ENCODE measurements at places on chromosomes 1 and 21.

DNA sequence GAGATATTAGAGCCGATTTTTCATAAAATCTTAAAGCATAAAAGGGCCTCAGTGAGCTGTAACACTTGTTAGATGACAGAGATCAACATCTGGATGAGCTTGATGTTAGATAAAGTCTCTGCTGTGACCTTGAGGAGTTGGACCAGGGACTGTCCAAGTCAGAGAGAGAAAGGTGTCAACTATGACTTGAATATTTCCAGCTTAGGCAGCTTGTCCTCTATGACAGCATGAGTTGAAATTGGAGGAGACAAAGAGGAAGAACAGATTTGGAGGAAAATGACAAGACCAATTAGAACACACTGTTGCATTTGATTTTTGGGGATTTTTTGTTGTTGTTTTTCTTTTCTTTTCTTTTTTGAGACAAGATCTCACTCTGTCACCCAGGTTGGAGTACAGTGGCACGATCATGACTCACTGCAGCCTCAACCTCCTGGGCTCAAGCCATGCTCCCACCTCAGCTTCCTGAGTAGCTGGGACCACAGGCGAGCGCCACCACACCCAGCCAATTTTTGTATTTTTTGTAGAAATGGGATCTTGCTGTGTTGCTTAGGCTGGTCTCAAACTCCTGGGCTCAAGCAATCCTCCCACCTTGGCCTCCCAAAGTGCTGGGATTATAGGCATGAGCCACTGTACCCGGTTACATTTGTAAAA is 35.3 kb upstream of the CLIC4 start:
- DNase-seq: no peak

GRCh38 chr1:11779715-11780379 is 17.9 kb downstream of the C1orf167 start:
- DNase-seq: no peak

DNA sequence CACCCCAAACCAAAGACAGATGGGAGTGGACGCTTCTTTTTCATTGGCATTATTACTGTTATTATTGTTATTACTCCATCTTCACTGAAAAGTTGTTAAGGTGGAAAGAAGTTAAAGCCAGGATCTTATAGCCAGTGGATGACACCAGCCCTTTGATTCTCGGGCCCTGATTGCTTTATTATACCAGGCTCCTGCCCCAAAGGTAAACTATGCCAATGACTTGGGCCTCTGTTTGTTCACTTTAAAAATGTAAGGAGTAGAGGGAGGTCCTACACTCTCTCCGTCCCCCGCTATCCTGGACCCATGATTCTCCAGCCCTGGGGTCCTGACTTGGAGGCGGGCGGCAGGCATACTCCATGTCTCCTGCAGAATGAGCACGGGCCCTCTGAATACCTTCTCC is 106.8 kb downstream of the TOMM20 start:
- no peak for DNase-seq

- DNase-seq: no peak
These were observed 2.2 kb downstream of the TMEM54 start for GRCh38 chr1:32898958-32899357.

DNA sequence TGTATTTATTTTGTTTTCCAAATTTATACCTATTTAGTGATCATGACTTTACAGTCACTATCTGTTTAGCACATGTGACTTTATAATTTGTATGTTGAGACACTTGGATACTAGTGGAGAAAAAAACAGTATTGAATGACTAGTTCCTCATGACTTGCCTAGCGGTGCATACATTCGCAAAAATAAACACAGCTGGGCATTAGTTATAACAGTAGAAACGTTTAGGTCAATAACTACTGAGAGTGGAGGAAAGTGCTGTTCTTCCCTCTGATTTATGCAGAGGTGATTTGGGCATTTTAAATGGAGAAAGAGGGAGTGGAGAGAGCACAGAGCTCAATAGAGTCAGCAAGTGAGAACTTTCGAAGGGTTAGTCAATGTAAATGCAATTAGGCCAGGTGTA is 1679.0 kb upstream of the B3GALT2 start:
- DNase-seq: no peak

GRCh38 chr1:168155910-168156309 is 19.2 kb upstream of the GPR161 start:
- no peak for DNase-seq

- DNase-seq: no peak
These were observed 37.9 kb upstream of the IFFO2 start for GRCh38 chr1:18994381-18994780.

DNA sequence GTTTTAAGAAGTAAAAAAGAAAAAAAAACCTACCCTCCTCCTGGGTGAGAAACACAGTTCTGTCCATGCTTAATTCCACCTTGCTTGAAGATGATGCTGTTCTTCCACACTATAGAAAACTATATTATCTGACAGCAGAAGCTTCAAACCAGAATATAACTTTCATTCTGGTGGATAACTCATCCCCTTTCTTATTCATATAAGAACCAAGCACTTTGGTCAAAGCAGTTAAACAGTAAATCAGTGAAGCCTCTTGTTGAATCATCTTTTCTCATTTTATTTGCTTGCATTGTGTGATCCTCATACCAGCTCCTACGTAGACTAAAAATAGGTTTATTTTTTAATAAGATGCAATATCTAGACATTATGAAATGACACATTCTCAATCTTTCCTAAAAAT is 36.7 kb upstream of the PRDX6 start:
- DNase-seq: no peak

GRCh38 chr1:47660622-47661021 is 222.8 kb downstream of the FOXD2 start:
- no peak for DNase-seq

GRCh38 chr1:31327381-31327780 is 30.5 kb downstream of the ZCCHC17 start:
- DNase-seq: no peak

GRCh38 chr1:115184260-115184950 is 95.1 kb upstream of the TSPAN2 start:
- no peak for DNase-seq

DNA sequence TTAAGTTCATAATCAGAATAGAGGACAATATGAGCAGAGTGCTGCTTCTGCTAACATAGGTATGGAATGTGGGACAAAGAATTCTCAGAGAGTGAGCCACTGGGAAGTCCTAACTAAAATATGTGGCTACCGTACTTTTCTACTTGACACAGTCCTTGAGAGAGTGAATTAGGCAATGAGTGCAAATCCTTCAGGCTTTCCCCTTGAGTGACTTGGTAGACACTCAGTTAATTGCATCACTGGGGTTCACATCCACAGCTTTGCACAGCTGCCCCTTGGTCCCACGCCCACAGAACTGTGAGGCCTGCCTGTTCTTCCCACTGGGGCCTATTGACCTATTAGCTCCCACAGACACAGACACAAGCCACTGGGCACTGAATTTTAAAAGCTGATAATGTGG is 40.5 kb upstream of the PAXBP1 start:
- no peak for DNase-seq

- no peak for DNase-seq
These were observed 24.2 kb downstream of the TBX19 start for GRCh38 chr1:168304865-168305264.
